Activated CD4-positive, alpha-beta T cell treated with anti-CD3 and anti-CD28 coated beads, Interleukin-2, Interleukin-6, amounts not matched to agents 100 ng/mL and 50 ng/mL, durations not matched to agents 16 hours and 8 hours (primary cell): ENCODE measurements at places on chromosomes 16 and 17.

DNA sequence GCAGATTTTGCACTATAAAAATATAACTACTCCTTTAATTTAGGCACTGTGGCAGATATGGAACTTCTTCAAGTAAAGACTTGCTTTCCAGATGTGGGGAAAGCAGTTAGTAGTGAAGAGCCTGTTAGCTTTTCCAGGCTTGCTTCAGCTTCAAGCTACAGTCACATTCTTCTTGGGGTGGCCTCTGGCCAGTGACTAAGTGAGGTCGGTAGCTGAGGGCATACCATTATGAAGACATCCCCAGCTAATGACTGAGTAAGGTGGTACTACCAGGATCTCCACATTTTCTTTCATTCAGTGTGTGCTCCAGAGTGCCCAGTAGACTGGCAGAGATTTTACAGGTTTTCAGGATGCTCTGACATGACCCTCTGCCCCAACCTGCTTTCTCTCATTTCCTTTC, 167.1 kb upstream of the KIF2B start:
- no peak for DNase-seq

DNA sequence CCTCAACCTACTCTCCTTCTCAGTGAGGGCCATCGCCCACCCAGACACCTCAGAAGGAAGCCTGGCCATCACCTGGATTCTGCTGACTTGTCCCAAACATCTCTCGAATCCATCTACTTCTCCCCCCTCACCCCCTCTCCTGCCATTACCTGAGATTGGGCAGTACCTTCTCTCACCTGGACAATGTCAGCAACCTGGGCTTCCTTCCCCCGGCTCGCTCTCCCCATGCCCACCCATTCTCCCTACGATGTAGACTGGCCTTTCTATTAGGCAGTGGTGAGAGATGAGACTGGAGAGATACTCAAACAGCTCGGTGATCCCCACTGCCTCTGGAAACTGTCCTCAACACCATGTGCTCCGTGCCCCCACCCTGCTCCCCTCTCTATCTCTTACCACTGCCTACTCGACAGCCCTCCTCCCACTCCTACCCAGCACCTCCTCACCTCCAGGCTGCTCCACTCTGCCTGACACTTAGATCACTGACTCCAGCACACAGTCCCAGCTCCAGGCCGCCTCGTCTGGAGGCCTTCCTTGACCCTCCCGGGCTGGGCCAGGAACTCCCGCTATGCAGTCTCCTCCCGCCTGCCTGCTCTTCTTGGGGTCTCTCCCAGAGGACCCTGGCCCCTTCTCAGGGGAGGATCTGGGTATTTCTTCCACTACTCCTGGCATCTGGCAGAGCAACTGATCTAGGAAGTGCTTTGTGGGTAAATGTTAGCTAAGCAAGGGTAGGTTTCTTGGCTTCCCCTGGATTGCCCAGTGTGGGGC, 235.8 kb upstream of the NLRP1 start:
- DNase-seq = no peak

- DNase-seq = no peak
Observed at GRCh38 chr17:17983376-17983775, 10.7 kb downstream of the DRC3 start.

DNA sequence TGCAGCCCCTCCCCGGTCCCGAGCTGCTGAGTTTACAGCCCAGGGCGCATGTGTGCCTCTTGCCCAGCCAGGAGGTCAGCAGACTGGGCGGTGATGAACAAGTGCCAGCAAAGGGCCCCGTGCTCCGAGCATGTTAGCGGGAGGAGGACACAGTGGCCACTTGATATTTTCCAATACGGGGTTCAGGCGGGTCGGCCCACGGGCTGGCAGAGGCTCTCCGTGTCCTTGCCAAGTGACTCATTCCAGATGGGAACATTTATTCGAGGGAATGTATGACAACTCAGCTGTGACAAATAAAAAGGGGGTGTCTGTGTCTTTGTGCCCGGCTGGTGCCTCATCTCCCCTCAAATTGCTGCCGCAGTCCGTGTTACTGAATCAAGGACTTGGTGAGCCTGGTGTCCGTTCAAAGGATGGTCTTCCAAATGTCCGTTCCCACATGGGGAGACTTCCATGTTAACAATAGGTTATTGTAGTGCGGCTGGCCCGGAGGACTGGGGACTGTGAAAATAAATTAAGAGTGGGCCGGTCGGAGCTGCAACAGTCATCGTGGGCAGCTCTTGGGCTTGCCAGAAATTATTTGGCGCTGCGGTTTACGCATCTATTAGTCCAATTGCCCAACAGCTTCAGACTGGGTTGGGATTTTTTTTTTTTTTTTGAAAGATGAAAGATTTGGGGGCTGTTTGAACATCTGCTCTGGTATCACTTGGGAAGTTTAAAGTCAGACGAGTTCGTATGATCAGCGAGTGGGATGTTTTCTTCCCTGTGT, 174.0 kb upstream of the CIBAR2 start:
- DNase-seq = no peak

DNA sequence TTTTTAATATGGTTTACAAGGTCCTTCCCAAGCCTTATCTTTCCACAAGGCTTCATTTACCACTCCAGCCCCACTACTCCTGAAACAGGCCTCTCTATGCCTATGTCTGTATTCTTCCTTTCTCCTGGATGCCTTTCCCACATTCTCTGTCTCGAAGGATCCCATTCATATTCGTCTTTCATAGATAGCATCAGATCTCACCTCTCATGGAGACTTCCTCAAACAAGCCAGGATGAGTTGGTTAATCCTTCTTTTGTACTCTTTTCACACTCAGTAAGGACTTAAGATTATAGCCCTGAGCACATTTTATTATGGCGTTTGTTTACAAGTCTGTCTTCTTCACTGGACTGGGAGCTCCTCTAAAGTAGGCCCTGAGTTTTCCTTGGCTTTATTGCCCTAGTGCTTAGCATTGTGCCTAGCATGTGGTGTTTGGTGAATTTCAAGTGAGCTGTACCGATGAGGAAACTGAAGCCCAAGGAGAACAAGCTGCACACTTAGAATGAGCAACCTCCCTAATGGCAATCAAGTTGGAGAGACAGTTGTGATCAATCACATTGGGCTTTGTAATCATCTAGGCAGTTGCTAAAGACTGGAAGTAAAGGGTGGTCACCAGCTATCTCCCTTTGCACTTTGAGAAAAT, 10.0 kb upstream of the TBX4 start:
- no peak for DNase-seq

DNA sequence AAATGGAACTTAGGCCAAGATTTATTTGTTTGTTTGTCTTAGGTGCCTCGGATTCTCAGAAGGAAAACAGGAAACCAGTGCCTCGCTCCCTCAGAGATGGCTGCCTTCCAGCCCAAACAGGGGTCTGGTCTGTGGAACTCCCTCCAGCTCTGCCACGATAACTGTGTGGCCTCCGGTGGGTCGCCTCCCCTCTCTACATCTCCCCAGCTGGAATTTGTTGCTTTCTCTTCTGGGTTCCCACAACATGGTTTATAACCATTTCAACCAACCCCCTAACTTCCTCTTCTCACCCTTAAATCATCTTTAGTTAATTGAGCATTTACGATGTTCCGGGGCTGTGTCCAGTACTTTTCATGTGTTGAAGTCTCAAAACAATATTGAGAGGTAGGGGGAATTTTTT, 30.9 kb upstream of the PLLP start:
- no peak for DNase-seq

GRCh38 chr16:8703693-8704092, 29.3 kb downstream of the ABAT start:
- no peak for DNase-seq

DNA sequence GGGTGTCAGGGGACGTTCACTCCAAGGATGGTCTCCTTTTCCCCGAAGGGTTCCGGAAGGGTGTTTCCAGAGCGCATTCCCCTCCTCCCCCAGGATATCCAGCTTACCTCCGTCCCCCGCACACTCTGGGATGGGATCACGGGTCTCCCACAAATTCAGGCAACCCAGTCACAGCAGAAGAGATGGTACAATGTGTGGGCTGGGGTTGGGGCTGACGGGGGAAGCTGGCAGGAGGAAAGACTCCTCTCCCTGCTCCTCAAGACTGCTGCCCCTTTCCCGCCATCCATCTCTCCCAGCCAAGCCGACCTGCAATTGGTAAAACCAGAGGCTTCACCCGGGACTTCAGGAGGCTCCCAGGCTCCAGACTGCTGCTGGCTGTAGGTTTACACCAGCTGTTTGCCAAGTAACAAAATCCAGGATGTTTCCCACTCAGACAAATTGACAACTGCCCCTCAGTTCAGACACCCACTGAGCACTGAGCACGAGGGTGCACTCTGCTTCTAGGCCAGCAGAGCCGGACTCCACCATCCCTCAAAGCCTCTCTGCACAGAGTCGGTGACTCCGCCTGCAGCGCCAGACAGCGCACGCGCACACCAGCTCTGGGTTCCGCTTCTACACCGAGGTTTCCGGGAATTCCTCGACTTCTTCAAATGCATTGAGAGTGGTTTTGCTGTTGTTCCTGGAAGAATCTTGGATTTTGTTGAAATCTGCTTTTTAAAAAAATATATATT, 37.7 kb downstream of the ASPA start:
- no peak for DNase-seq

DNA sequence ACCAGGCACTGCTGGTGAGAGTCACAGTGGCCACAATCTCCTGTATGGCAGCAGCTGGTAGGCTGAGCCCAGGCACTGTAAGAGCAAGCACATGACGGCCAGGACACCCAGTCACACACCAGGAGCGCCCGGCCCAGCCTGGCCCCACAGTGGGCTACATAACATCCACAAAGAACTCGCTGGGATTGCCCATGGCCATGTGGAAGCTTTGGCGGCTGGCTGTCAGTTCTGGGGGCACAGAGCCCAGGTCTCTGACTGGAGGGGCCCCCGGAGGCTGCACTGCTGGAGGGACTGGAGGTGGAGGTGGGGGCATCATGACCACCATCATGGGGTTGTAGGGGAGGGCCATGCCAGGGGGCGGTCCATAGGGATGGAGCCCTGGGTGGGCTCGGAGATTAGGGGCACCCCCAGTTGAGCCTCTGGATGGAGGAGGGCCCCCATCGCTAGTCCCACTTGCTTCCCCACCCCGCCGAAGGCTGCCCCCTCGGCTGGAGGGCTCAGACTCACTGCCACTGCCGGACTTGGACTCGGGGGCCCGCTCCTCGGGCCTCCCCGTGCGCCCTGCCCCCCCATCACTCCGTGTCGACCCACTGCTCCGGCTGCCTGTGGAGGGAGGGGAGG, 6.1 kb downstream of the ACADVL start:
- DNase-seq = no peak

DNA sequence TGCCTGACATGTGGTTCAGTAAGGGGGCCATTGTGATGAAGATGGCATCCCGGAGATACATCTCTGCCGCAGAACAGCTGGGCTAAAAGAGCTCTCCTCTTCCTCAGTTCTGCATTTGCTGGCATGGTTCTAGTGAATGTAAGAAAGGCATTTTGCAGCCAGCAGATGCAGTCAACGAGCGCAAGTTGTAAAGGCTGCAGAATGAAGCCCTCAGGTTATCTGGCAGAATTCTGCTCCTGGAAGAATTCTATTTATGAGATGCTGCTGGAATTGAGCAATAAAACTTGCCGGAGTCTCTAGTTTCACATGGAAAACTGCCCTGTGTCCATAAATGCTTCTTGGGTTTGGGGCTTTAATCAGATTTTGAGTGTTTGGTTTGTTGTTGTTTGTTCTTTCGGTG, 176.8 kb upstream of the HSBP1 start:
- DNase-seq = no peak

GRCh38 chr16:24165273-24165672, 90.9 kb upstream of the CACNG3 start:
- no peak for DNase-seq

GRCh38 chr17:67080804-67081203, 36.5 kb downstream of the CACNG1 start:
- no peak for DNase-seq

DNA sequence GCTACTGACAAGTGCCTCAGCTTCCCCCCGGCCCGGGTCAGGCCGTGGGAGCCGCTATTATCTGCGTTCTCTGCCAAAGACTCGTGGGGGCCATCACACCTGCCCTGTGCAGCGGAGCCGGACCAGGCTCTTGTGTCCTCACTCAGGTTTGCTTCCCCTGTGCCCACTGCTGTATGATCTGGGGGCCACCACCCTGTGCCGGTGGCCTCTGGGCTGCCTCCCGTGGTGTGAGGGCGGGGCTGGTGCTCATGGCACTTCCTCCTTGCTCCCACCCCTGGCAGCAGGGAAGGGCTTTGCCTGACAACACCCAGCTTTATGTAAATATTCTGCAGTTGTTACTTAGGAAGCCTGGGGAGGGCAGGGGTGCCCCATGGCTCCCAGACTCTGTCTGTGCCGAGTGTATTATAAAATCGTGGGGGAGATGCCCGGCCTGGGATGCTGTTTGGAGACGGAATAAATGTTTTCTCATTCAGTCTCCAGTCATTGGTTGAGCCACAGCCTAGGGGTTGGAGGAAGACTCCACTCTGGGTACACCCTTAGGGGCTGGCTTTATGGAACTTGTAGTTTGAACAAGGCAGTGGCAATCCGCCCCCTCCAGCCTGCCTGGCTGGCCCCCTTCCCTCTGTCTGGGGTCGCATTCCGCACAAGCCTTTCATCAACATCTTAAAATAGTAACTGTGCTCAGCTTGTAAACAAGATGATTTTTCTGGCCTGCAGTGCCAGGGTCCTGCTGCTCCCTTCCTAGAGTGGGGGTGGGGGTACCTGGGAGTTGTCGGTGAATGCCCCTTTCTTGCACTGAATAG, 4.1 kb downstream of the SYNGR2 start:
- no peak for DNase-seq

- DNase-seq = no peak
Observed at GRCh38 chr17:65536573-65537342, 24.7 kb downstream of the AXIN2 start.

GRCh38 chr16:57950382-57950781, 20.5 kb downstream of the CNGB1 start:
- DNase-seq = no peak

GRCh38 chr16:4700997-4701743, 7.8 kb downstream of the NUDT16L1 start:
- no peak for DNase-seq

- DNase-seq = no peak
Observed at GRCh38 chr16:30784215-30784614, 2.8 kb downstream of the ZNF629 start.

DNA sequence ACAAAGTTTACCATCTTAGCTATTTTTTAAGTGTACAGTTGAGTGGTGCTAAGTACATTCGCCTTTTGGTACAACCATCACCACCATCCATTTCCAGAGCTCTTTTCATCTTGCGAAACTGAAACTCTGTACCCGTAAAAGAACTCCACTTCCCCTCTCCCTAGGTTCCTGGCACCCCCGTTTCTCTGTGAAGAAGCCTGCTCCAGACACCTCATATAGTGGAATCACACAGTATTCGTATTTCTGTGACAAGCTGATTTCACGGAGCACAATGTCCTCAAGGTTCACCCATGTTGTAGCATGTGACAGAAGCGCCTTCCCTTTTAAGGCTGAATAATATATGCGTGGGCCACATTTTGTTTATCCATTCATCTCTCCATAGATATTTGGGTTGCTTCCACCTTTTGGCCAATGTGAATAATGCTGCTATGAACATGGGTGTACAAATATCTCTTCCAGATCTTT, 54.2 kb upstream of the MAP3K14 start:
- DNase-seq = no peak

- DNase-seq = no peak
Observed at GRCh38 chr17:9443811-9444210, 131.8 kb downstream of the STX8 start.
